Stimulated activated CD8-positive, alpha-beta memory T cell treated with anti-CD3 and anti-CD28 coated beads, Interleukin-12 subunit alpha, Interleukin-12 subunit beta, amount 100 ng/mL, for 1 hour (primary cell): ENCODE measurements at places on chromosomes 16 and 17.

DNA sequence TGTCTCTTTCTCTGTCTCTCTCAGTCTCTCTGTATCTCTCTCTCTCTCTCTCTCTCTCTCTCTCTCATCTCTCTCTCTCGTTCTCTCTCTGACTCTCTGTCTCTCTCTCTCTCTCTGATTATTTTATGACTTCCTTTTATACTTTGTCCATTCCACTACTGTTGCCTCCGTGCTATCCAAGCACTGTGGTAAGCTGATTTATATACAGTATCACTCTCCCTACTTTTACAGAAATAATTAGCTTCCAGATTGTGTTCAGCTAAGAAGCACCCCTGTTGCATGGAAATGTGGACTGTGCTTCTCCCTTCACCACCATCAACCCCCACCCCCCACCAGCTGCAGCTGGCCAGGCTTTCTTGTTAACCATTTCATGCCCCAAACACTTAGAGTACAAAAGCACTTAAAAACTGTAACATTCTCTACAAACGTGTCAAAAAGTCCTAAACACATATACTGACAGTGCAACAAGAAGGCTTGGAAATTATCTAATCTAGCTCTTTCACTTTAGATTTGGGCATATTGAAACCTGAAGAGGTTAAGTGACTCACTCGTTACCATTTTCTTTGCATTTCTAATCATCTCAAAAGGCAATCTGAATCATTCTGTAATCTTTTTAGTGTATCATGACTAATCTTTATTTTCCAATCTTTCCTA, 11.6 kb upstream of the TMEM100 start:
- DNase-seq, result no peak

DNA sequence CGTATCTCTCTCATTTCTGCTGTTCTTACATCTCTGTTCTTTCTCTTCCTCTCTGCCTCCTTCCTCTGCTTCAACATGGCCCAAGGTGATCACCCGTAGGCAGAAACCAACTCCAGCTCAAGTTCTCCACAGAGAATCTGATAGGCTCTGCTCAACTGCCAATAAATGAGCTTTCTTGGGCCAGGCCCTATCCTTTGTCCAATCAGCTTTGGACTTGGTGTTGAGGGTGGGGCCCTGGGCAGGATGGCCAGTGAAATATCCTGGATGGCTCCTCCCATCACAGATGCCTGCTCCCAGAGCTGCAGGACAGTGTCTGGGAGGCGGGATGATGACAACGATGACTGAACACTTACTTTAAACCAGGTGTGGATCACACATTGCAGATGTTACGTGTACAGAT, 17.4 kb upstream of the BRD7 start:
- no peak for DNase-seq

- DNase-seq, result no peak
Measured at GRCh38 chr17:57021226-57021940, 43.5 kb downstream of the SCPEP1 start.

- no peak for DNase-seq
Measured at GRCh38 chr17:12547831-12548230, 117.9 kb upstream of the MYOCD start.

GRCh38 chr16:10895053-10895946, 18.3 kb downstream of the CIITA start:
- no peak for DNase-seq

GRCh38 chr17:49555495-49556222, 20.0 kb upstream of the NXPH3 start:
- DNase-seq, result no peak

DNA sequence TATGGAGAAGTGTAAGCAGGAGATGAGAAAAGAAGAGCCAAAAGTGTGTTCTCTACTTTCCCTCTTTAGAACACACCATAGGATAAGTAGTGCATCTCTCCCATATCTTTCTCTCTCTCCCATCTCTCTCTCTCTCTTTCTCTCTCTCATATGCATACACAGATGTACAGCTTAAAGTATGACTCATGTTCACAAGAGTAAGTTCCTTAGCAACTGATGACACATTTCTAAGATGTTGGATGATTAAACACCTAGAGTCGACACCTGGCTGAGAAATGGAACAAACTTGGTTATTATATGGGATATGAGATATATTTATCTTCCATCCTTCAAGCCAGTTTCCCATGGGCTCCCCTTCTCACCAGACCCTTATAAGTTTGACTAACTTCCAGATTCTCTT, 113.5 kb downstream of the TMEM132E start:
- no peak for DNase-seq

- no peak for DNase-seq
Measured at GRCh38 chr16:73365016-73365551, 317.2 kb upstream of the ZFHX3 start.

DNA sequence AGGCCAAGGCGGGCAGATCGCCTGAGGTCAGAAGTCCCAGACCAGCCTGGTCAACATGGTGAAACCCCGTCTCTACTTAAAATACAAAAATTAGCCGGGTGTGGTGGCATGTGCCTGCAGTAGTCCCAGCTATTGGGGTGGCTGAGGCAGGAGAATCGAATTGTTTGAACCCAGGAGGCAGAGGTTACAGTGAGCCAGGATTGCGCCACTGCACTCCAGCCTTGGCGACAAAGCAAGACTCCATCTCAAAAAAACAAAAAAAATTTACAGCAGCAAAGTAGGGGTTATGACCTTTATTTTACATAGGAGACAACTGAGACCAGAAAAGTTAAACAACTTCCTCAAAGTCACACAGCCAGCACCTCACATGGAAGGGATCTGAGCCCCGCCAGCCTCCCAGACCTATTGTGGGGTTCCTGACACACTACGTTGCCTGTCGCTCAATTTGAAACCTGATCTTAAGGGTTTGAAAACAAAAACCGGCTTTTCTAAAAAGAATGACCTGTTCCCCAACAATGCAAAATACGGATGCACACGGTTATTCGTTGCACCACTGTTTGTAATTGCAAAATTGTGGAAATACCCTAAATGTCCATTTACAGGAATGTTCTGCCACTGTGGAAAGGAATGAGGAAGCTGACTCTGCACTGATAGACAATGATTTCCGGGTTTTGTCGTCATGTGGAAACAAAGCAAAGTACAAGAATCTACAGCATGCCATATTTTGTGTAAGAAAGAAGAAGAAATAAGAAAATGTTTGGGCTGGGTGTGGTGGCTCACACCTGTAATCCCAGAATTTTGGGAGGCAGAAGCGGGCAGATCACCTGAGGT, 77.2 kb downstream of the CNGB1 start:
- no peak for DNase-seq

GRCh38 chr17:17344507-17345293, 41.5 kb downstream of the NT5M start:
- no peak for DNase-seq

- no peak for DNase-seq
Measured at GRCh38 chr16:15792563-15792971, 64.3 kb downstream of the MYH11 start.

- no peak for DNase-seq
Measured at GRCh38 chr17:36485805-36486203, 677 bp upstream of the ZNHIT3 start.

GRCh38 chr16:6884002-6884401, 448.6 kb upstream of the RBFOX1 start:
- DNase-seq, result no peak

DNA sequence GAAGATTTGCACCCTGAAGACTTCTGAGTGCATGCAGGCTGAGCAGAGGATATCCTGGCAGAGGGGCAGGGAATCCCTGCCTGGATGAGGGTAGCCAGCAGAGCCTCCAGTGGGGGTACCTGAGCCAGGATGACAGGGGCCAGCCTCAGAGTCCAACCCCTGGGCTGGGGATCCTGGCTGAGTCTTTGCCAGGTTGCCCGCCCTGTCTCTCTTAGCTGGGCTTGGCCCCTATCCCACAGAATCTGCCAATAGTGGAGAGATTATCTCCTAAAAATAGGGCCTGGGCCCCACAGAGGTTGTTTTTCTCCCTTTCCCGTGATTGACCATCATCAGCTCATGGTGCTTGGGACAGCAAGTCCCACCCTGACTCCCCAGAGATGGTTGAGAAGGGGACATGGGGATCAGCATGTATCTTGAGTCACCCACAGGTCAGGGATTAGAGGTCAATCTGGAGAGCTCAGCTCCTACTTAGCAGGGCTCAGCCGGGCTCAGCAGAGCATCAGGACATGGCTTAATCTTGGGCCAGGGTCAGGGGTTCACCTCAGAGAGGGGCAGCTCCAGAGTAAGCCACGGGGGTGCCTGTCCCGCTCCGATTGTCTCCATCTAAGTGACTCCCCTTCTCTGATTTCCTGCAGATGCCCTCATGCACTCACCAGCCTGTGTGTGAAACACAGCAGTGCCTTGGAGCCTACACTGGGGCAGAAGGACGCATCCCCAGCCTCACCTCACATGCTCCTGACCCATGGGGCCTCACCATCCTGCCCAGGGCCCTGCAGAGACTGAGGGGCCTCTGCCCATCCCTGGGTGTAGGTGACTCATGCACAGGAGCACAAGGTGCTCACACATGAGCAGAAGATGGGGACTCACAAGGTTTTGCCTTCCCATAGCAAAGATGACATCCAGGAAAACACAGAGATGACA, 11.5 kb downstream of the CDH16 start:
- DNase-seq, result no peak

DNA sequence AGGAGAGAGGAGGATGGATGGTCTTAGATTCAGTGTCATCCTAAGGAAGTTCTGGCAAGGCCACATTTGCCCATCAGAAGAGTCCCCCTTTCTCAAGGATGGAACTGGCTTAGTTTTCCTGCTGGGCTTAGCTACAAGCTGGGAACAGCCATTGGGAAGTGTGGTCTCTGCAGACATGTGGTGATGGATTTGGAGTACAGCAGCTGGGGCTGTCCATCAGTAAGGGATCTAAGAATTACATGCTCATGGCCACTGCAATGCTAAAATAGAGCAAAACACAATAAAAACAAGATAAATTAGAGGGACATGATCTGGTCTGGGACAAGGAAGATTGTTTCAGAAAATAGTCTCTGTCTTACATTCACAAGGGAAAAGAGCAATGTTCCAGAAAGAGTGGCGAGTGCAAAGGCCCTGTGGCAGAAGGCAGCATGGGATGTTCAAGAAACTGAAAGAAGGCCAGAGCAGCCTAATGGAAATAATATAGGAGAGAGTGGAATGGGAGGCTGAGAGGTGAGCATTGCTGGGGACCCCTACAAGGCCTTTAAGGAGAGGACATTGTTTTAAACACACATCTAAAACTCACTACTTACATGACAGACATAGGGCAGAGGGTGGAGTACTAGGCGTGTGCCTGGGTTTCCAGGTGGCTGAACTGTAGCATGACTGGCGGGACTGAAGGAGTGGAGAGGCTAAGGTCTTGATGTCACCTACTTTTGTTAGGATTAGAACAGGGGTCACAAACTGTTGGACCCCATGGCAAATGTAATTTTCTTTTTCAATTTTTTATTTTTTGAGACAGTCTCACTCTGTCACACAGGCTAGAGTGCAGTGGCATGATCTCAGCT, 17.0 kb upstream of the TOX3 start:
- no peak for DNase-seq
